ENCODE measurements at places on chromosomes 12 and 14. TPM values are rescaled to one million over a fixed set of nuclear protein-coding genes. Genes with fewer than 3 reads are reported as not detected.

- peak; percentile 36 for DNase-seq
Observed at GRCh38 chr14:68333262-68333661, 459.6 kb downstream of the ZFP36L1 start.

DNA sequence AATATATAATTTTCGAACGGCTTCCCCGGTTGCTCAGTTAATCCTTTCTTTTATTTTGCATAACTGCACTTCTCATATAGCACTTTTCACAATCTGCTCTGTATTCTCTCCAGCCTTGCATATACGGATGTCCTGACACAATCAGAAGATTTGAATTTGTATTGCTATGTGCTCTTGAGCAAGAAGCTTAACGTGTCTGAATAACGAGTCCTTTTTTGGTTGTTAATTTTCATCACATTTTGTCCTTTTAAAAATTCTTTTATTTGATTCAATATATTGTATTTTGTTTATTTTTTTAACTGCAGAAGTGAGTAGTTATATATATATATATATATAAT is 17.6 kb downstream of the A2M start:
- DNase-seq: no peak

SERPINA1 gene
- 2.0 TPM for total RNA-seq

TGM1 gene
- 0.71 TPM for total RNA-seq

DNA sequence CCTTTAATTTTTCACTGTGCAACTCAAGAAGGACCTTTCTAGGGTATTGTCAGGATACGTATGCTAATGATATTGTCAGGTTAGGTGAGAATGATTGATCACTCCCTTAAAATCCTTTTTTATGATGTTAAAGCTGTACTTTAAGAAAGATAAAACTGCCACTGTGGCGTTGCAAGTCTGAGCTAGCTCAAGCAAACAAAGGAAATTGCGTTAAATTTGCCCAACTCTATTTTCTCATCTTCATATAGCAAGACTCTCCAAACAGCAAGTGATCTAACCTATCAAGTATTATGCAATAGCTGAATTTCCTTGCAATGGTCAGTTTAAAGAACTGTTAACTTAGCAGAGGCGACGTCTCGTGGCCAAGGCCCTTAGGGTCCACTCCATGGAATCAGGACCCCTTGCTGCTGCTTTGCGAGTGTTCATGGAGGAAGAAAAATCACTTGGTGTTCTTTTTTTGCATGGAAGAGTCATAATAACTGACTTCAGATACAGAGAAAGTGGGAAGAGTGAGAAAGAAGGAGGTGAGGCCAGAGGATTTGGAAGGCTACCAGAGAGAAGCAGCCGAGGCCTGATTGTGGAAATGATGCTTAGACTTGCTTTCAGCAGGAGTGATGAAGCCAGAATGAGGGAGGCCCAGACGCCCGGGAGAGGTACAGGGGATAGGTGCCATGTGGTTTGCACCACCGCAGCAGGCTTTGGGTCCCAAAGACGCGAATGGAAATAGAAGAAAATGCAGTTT is 2.5 kb downstream of the TRAF3 start:
- peak; percentile 64 for DNase-seq

AMN gene
- total RNA-seq: 0.58 TPM

- no peak for DNase-seq
Observed at GRCh38 chr14:50303744-50304471, 8.1 kb downstream of the L2HGDH start.

- DNase-seq: no peak
Observed at GRCh38 chr12:78403681-78404080, 460.9 kb upstream of the SYT1 start.

GRCh38 chr14:68394118-68394763 is 398.6 kb downstream of the ZFP36L1 start:
- DNase-seq: peak; percentile 69

- no peak for DNase-seq
Observed at GRCh38 chr12:119601877-119602733, 8.5 kb downstream of the TMEM233 start.

- DNase-seq: peak; percentile 42
Observed at GRCh38 chr12:78120866-78121560, 290.3 kb downstream of the NAV3 start.

- peak; percentile 51 for DNase-seq
Observed at GRCh38 chr12:114820796-114821195, 136.8 kb upstream of the TBX3 start.

KRT3 gene
- not detected for total RNA-seq

DNA sequence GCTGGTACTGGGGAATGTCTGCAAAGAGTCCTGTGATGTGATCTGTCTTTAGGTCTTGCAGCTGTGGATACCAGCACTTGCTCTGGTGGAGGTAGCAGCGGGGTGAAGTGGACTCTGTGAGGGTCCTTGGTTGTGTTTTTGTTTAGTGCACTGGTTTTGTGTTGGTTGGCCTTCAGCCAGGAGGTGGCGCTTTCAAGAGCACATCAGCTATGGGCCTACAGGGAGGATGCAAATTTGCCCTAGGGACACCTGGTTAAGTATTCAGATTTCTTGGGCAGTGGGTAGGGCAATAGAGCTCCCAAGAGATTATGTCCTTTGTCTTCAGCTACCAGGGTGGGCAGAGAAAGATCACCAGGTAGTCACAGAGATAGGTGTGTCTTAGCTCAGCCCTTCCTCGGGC is 63.8 kb downstream of the PTGER2 start:
- DNase-seq: no peak

RNASE3 gene
- not detected for total RNA-seq

PLEKHD1 gene
- total RNA-seq: 0.53 TPM

DNA sequence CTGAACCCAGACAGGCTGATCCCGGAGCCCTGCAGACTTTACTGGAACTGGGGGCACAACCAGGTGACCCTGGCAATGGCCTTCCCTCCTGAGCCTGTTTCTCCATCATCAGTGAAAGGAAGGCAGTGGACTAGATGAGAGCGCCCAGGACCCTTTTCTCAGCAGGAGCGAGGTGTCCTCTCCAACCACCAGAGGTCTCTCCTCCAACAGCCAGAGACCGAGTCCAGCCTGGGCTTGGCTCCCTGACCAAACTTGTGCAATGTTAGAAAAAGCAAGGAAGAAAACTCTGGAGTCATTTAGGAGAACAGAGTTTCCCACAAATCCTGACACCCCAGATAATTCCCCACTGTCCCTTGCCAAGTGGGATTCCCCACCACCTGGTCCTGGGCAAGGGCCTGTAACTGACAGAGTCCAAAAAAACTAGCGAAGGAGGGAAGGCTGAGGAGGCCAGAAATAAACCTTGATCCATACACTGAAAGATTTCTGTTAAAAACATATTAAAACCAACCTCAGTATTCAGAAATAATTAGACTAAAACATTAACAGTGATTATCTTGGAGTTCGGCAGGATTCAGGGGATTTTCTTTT is 9.0 kb downstream of the RPS6KL1 start:
- peak; percentile 94 for DNase-seq

DNA sequence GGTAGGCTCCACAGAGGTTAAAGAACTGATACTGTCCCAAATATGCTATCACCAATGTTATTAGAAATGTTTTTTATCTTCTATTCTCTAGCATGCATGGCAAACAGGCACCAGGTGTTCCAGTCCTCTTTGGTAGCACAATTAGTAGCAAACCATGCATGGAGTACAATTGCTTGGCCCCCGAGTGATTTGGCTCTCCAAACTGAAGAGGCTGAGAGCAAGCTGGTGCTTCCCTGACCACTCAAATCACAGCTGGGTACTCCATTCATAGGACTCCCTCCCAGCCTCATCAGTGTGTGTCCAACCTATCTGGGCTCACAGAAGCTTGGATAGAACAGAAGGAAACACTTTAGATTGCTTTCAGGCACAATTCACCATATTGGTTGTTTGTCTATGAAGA is 93.4 kb downstream of the DIO2 start:
- DNase-seq: no peak

- no peak for DNase-seq
Observed at GRCh38 chr12:58504143-58504938, 416.0 kb downstream of the LRIG3 start.

CLEC1A gene
- total RNA-seq: 2.4 TPM

PRKD1 gene
- total RNA-seq: 14.0 TPM

COL2A1 gene
- 88.7 TPM for total RNA-seq

DNA sequence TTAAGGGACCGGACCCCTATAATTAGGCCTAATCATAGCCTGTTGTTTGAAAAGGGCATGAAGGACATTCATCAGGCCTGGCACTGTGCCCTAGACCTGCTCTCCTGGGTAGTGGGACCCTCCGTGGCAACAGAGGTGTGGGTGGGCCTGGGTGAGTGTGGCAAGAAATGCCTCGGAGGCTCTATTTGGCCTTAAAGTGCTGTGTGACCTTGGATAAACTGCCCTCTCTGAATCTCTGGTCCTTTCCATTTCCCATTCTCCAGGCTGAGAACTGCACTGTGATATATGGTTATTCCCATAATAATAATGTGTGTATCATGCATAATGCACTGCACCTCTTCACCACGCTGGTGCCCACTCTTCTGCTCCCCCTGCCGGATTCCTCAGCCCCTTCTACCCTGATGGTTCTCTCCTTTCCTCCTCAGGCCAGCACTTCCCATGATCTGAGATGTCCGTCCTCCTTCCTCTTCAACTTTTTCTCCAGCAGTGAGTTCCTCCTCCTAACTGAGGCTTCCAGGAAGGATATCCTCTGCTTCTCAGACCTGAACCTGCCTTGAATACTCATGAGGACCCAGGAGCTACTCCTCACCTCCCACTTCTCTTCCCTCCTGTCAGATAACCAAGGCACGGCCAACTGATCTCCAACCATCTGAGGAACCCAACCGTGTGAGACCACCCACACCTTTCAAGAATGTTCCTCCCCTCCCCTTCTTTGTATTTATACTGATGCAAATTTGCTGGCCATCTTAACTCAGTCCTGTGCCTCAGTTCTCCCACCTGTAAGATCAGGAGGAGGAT is 111.0 kb upstream of the PZP start:
- no peak for DNase-seq

DNA sequence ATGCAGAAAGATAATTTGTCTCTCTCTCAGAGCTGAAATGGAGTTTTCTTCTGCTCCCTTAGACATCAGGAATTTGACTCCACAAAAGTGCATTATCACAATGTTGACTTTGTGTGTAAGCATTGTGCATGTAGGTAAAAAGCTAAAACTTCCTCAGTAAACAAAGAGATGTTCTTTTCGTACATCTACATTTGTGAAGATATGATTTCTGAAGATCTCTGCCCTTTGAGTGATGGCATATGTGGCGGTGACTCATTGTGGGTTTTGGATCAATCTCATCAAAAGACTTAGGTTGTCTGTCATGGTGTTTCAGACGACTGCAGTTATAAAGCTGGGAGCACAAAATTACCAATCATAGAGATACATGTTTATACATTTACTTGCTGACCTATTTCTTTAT is 411.4 kb upstream of the LMO3 start:
- DNase-seq: no peak

All from muscle of leg (tissue), 16 donors.